ENCODE measurements at places on chromosomes 1 and 21.

- DNase-seq, result no peak
These were observed 3.6 kb downstream of the KIF2C start for GRCh38 chr1:44743211-44743610.

GRCh38 chr1:232474826-232475225 is 155.1 kb downstream of the SIPA1L2 start:
- no peak for DNase-seq

GRCh38 chr1:245197911-245198379 is 43.2 kb downstream of the KIF26B start:
- DNase-seq, result peak; percentile 48

DNA sequence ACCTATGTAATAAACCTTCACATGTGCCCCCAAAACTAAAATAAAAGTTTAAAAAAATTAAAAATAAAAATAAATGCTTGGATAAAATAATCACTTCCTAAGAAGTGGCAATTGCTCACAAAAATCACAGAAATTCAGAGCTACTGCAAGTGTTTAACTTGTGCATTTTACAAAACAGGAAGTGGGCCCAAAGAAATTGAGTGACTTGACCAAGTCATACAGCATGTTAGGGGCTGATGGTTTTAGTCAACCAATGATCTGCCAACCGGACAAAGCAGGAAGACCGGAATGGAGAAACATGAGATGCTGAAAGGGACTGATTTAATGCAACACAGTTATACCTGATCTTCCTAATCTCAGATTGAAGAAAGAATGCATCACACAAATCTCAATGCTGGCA is 96.5 kb downstream of the SMYD2 start:
- DNase-seq, result no peak

GRCh38 chr1:228168563-228169270 is 3.1 kb downstream of the IBA57 start:
- no peak for DNase-seq

- DNase-seq, result no peak
These were observed 8.9 kb upstream of the ZNF669 start for GRCh38 chr1:247113094-247113497.

DNA sequence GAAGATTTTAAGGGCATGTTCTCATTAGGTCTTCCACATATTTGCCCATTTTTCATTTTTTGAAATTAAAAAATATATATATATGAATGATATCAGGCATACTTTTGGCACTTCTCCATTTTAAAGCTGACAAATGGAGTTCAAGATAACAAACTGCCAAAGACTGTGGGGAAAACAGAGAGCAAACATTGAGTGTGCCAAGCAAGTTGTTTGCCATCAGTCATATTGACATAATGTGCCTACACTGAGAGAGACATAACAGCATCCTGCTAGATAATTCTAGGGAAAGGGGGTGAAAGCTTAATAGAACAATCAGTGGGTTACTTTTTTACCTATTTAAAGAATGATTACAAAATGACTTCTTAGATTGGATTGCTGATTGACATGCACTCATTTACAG is 529.4 kb upstream of the CXADR start:
- DNase-seq, result no peak

DNA sequence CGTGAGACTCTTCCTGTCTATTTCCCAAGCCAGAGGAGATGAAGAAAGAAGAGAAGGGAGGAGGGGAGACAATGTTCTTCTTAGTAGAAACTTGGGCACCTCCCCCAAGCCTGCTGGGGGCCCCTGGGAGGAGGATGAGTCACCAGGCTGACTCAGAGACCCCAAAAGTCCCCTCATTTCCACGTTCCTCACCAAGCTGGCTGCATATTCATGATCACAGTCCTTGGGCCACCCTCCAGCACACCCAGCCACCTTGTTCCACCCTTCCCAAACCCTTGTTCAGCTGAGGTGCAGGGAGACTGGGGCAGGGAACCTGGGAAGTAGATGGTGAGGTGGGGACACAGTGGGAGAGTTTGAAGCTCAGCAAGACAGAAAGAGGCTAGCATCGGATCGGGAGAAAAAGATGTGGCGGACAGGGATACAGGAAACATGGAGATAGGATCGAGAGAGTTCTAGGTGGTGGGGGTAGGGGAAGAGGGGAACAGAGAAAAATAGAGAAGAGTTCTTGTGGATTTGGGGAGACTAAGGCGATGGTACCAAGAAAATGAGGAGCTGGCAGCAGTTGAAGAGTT is 712 bp downstream of the RAB13 start:
- DNase-seq, result peak; percentile 69
